ENCODE measurements at places on chromosomes 12 and 14.

- no peaks in the 10 kb centered on the region for H3K27me3 ChIP-seq
- H3K27ac ChIP-seq, result peak overlapping the region; percentile 92
- no peak for DNase-seq
- H3K36me3 ChIP-seq, result no peaks in the 10 kb centered on the region
- H3K4me3 ChIP-seq, result no peak overlapping the region
Observed at GRCh38 chr12:105420046-105420445, 89.6 kb downstream of the C12orf75 start.

DNA sequence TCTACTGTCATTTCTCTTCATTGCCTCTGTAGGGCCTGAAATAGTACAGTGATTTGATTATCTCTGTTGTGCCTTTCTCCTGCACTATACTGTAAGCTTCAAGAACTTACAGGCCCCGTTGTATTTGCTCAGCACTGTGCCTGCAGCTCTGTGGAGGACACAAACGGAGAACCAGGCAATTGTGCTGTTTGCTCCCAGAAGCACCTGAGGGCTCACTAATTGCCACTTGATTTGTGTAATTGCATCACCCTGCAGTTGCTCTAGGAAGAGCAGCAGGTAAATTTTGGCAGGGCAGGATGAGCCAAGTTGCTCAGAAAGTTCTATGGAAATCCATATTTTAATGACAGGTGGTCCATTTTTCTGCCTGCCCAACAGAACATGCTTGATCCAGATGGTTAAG lies 11.6 kb upstream of the KRT82 start:
- DNase-seq, result no peak
- no peak overlapping the region for H3K4me3 ChIP-seq
- peaks cover 7% of the 10 kb centered on the region for H3K4me1 ChIP-seq
- H3K27me3 ChIP-seq, result peaks cover 10% of the 10 kb centered on the region
- no peaks in the 10 kb centered on the region for H3K36me3 ChIP-seq
- H3K27ac ChIP-seq, result no peak overlapping the region

GRCh38 chr12:66359300-66359699 lies 57.0 kb downstream of the HELB start:
- peaks cover 31% of the 10 kb centered on the region for H3K36me3 ChIP-seq
- H3K4me1 ChIP-seq, result no peaks in the 10 kb centered on the region
- H3K27me3 ChIP-seq, result peaks cover 1% of the 10 kb centered on the region
- H3K4me3 ChIP-seq, result no peak overlapping the region

DNA sequence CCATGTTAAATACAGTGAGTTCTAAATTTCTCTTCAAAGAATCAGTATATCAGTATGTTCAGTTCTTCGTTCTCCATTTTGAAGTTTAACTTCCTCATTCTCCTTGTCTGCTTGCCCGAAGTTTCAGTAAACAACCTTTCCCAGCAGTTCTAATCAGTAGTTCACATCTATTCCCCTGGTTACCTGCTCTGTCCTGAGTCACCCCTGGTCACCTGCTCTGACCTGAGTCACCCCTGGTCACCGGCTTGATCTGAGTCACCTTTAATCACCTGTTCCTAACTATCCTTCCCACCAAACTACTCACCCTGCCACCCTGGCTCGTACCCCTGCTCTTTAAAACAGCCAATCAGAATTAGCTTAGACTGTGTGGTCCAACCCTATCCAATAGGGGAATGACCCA lies 9.4 kb upstream of the OR10G3 start:
- H3K4me1 ChIP-seq, result no peaks in the 10 kb centered on the region
- no peak overlapping the region for H3K27ac ChIP-seq
- peaks cover 16% of the 10 kb centered on the region for H3K27me3 ChIP-seq
- no peaks in the 10 kb centered on the region for H3K36me3 ChIP-seq

GRCh38 chr12:79020106-79020505 lies 155.5 kb downstream of the SYT1 start:
- H3K27ac ChIP-seq, result no peak overlapping the region
- no peak overlapping the region for H3K4me3 ChIP-seq
- no peaks in the 10 kb centered on the region for H3K27me3 ChIP-seq

DNA sequence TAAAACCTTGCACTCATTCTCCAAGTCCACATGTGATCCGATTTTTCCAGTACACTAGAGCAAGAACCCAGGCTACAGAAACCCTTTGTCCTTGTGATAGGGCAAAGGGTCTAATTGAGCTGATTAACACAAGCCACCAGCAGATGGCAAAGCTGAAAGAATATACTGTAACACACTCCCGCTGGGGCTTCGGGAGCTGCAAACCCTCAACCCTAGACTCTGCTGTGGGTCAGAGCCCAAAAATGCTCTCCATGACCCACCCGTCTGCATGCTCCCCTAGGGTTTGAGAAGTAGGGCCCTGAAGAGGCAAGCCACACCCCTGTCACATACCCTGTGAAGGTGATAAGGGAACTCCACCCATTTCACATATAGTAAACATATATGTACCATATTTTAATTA lies 33.6 kb upstream of the PCNX1 start:
- DNase-seq, result no peak
- H3K4me1 ChIP-seq, result peaks cover 8% of the 10 kb centered on the region
- no peak overlapping the region for H3K27ac ChIP-seq

GRCh38 chr12:46675736-46676135 lies 150.1 kb downstream of the SLC38A4 start:
- no peak for DNase-seq
- no peak overlapping the region for H3K27ac ChIP-seq
- H3K27me3 ChIP-seq, result no peaks in the 10 kb centered on the region
- no peak overlapping the region for H3K4me3 ChIP-seq
- no peaks in the 10 kb centered on the region for H3K36me3 ChIP-seq
- H3K4me1 ChIP-seq, result peaks cover 20% of the 10 kb centered on the region

DNA sequence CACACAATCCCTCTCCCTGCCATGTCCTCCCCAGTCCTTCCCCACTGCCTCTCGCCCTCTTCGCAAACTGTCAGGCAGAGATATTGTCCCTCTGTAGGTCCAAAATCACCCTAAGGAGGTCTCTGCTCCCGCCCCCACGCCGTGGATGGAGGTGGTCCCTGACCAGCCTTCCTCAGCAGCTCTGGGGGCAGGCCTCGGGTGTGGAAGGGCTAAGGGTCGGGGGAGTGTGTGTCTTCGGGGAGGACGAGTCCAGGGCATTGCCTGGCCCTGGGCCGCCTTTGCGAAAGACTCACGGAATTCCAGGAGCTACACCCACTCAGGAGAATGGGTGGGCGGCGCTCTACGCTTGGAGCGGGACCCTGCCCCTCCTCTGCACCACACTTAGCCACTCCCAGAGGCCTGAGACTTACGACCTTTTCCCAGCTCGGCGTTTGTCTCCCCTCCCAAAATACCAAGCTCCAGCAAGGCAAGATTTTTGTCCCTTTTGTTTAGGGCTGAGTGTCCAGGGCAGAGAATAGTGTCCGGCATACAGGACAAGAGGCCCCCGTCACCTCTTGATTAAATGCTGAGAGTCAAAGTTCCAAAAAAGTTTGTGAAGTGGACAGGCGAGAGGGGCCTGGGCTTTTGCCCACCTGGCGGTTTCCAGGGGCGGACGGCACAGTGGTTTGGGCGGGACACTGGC lies 881 bp downstream of the PYGL start:
- peaks cover 11% of the 10 kb centered on the region for H3K27me3 ChIP-seq
- H3K4me3 ChIP-seq, result peak overlapping the region; percentile 72
